ENCODE measurements at places on chromosomes 16 and 17. TPM values are rescaled to one million over a fixed set of nuclear protein-coding genes. Genes with fewer than 3 reads are reported as not detected.

The STAC2 gene
- total RNA-seq = not detected

The FAM20A gene
- 12.9 TPM for total RNA-seq

The YPEL2 gene
- 14.2 TPM for total RNA-seq

The RMI2 gene
- 6.0 TPM for total RNA-seq

The ASPA gene
- 0.87 TPM for total RNA-seq

The PHLPP2 gene
- total RNA-seq = 12.5 TPM

The FHOD1 gene
- total RNA-seq = 5.4 TPM

The EXOC3L1 gene
- total RNA-seq = 0.35 TPM

The SMIM36 gene
- not detected for total RNA-seq

The CES5A gene
- total RNA-seq = not detected

The TOB1 gene
- 8.5 TPM for total RNA-seq

Measured in renal cortical epithelial cell (primary cell).